Activated naive CD4-positive, alpha-beta T cell (primary cell): ENCODE measurements at places on chromosomes 6 and 20.

DNA sequence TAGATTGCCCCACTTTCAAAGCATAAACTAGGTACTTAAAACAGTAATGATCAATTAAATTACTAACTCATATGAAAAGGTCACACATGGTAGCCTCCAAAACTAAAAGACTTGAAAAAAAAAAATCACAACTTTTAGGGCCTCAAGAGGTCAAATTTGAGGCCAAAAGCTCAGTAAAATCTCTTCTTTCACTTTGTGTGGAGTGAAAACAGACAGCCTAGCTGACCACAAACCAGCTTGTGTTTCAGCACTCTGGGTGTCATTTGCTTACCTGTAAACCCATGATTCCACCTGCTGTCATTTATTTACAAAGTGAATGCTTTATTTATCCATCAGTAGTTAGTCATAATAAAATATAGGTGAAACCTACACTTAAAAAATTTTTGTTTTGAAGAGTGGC, 34.0 kb downstream of the GNAS start:
- DNase-seq: no peak

GRCh38 chr6:110481081-110481480, 4.7 kb upstream of the SLC22A16 start:
- DNase-seq: no peak

GRCh38 chr6:144127097-144127496, 23.2 kb upstream of the STX11 start:
- DNase-seq: no peak

DNA sequence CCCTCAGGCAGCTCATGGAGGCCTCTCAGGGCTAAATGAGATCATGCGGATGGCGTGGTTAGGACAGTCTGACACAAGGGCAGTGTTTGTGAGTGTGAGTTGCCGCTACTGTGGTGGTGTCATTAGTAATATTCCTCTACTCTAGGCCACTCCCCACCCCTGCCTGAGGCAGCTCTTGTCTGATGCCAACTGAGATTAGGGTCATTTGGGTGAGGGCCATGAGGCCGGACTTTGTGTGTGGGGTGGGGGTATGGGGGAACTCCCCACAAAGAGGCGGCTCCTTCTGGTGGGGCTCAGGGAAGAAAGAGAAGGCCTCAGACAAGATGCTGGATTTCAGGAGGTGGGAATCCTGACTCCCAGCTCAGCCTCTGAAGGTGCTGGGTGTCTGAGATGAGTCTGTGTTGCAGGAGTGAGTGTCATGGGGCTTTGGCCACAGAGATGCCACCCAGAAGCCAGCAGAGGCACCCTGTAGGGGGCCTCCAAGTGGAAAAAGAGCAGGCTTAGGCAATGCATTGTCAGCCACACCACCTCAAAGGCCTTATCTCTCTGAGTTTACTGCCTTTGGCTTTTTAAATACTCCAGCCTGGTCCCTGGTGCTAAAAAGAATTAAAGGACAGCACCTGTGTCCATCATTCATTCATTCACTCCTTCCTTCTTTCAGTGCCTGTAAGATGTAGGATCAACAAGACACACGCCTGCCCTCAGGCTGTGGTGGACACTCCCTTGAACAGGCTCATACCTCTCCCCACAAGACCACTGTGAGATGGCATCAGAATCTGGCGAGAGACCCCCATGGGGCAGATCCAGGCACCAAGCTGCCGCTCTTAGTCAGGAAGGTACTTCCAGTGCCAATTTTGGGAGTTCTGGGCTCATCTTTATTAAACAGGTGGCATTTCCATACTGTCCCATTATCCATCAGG, 175.2 kb downstream of the MRPL14 start:
- no peak for DNase-seq

- no peak for DNase-seq
Measured at GRCh38 chr6:43983191-43983590, 144.1 kb downstream of the MRPL14 start.

GRCh38 chr6:158174024-158174423, 5.9 kb downstream of the GTF2H5 start:
- DNase-seq: no peak

DNA sequence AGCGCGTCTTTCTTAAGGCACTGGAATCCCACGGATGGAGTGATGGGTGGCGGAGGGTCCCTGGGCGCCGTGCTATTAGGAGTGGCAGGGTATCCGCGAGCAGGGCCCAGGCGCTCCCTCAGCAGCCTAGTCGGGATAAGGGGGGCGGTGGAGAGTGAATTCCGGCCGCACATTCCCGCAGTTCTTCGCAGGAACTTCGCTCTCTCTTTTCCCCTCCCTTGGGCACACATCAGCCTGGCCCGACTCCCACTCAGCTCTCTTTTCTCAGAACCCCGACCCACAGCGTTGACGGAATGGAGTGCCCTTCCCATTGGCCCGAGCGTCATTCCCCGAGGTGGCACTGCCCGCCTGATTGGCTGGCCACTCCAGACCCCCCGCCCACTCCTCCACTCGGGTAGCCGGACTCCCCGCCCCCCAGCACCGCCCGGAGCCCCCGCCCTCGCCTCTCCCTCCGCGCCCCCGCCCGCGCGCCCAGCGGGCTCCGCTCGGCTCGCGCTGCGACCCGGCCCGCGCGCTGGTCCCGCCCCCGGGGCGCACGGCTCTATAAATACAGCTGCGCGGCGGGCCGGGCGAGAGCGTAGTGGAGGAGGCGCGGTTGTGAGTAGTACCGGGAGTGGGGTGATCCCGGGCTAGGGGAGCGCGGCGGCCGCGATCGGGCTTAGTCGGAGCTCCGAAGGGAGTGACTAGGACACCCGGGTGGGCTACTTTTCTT, at the start of gene ID4:
Gene ID4 (plus strand): TSS at position 572 of the 712 bp plus-strand sequence. CDS start 385 bp downstream, outside the sequence.
- no peak for DNase-seq

DNA sequence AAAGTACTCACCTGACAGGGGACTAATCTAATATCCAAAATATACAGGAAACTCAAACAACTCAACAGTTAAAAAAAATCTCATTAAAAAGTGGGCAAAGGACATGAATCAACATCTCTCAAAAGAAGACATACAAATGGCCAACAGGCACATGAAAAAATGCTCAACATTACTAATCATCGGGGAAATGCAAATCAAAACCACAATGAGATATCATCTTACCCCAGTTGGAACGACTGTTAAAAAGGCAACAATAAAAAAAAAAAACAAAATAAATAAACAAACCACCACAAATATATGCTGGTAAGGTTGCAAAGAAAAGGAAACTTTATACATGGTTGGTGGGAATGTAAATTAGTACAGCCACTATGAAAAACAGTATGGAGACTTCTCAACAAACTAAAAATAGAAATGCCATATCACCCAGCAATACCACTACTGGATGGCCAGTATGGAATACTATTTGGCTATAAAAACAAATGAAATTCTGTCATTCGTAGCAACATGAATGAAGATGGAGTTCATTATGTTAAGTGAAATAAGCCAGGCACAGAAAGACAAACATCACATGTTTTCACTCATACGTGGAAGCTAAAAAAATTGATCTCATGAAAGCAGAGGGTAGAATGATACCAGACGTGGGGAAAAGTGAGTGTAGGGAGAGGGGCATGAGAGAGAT, 6.6 kb downstream of the SIRPB2 start:
- DNase-seq: no peak
